ENCODE measurements at places on chromosomes 6 and 20. TPM values are rescaled to one million over a fixed set of nuclear protein-coding genes. Genes with fewer than 3 reads are reported as not detected.

GRCh38 chr6:158772851-158773371, 46.3 kb downstream of the EZR start:
- no peak for DNase-seq

Gene RAMACL
- 0.34 TPM for total RNA-seq

DNA sequence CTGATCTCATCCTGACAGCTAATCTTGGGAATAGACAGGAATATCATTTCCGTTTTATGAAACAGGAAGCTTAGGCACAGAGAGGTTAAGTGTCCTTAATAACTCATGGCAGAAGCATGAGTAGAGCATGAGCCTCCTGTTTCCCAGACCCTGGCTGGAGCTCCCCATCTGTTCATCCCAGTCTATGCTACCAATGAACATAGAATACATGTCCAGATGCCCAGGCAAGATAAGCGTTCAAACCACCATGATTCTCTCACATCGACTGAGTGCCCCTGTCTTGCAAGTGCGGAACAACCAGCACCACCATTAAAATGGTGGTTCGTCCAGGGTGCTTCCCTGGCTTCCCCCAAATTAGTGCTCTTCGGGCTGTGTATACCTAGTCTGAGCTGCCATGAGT, 217.1 kb downstream of the FARS2 start:
- peak; percentile 42 for DNase-seq

- DNase-seq, result no peak
These were observed 732 bp downstream of the HRH3 start for GRCh38 chr20:62219101-62219991.

GRCh38 chr20:23187751-23188150, 101.6 kb upstream of the CD93 start:
- peak; percentile 40 for DNase-seq

Gene RRP36
- 188 TPM for total RNA-seq

- peak; percentile 40 for DNase-seq
These were observed 12.3 kb downstream of the HMGN4 start for GRCh38 chr6:26550250-26550993.

GRCh38 chr6:34275128-34275804, 26.5 kb upstream of the SMIM29 start:
- no peak for DNase-seq

Gene SLC26A8
- not detected for total RNA-seq

- peak; percentile 33 for DNase-seq
These were observed 4.1 kb upstream of the EFHC1 start for GRCh38 chr6:52415917-52416628.

GRCh38 chr6:20707870-20708269, 173.6 kb downstream of the CDKAL1 start:
- no peak for DNase-seq

GRCh38 chr20:1150218-1150617, 31.8 kb downstream of the PSMF1 start:
- peak; percentile 21 for DNase-seq

Gene NOL7
- 356 TPM for total RNA-seq

DNA sequence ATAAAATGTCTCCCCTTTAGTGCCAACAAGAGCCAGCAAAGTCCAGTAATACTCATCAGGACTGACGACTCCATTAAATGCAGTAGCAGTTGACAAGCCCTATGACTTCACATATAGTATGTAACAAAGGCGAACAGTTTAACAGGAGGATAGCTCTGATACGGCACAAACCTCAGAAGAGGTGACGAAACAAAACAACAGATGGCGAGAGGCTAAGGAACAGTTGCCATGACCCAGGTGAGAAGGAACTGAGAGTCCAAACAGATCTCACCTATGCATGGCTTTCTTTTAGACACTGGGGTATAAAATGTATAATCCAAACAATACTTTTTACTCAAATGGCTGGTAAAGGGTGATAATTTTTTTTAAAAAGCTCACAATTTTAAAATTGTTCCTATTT, 37.1 kb downstream of the SYNE1 start:
- DNase-seq, result no peak

Data from Daoy (cell line).